Large intestine (tissue), 12 donors: ENCODE measurements at places on chromosomes 7 and 10.
A peak's percentile ranks its signal among the peaks of the same experiment; 100 is the strongest.

- no peak for DNase-seq
These were observed 42.0 kb downstream of the CCDC6 start for GRCh38 chr10:59864141-59864962.

- no peak for DNase-seq
These were observed 45.1 kb upstream of the LYZL1 start for GRCh38 chr10:29243750-29244149.

GRCh38 chr7:29843093-29843492 lies 36.8 kb downstream of the WIPF3 start:
- DNase-seq: no peak

GRCh38 chr10:23342213-23342884 lies 2.2 kb downstream of the C10orf67 start:
- DNase-seq: no peak

DNA sequence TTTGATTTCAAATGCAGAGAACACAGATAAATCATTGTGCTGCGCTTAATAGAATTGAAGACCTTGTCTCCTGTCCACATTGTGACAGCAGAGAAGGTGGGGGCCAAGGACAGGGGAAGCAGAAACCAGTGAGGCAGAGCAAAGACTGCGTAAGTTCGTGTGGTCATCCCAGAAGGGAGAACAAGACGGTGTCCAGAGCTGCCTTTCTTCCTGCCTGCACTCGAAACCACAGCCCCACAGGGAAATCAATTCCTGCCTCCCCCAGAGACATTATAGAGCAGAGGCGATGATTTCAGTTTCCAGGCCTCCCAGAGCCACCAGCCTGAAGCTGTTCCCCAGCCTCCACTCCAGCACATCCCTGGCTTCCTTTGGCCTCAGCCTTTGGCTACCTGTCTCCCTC lies 39.7 kb upstream of the UCN3 start:
- DNase-seq: no peak

GRCh38 chr10:101095004-101095403 lies 33.2 kb downstream of the KAZALD1 start:
- no peak for DNase-seq

DNA sequence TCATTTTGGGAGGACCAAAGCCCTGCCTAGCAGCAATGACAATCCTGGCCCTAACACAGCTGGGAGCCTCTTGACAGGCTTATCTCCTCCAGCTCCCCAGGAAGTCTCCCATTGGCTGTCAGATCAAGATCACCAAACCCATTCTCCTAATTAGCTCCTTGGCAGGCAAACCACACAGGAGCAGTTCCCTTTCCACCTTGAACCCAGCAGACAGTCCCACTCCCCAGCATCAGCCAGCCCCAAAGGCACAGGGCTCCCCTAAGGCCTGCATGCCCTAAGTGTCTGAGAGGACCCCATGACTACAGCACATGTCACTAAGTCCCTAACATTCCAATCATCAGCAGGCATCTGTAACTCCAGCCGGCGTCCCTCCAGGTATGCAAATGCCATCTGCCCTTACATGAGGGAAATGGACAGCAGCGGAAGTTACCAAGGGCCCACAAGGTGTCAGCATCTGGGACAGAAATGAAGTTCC lies 348.5 kb downstream of the KCNMA1 start:
- DNase-seq: no peak

- no peak for DNase-seq
These were observed 46.9 kb upstream of the STK17A start for GRCh38 chr7:43535810-43536585.

GRCh38 chr10:35572583-35572982 lies 32.6 kb upstream of the GJD4 start:
- DNase-seq: no peak

DNA sequence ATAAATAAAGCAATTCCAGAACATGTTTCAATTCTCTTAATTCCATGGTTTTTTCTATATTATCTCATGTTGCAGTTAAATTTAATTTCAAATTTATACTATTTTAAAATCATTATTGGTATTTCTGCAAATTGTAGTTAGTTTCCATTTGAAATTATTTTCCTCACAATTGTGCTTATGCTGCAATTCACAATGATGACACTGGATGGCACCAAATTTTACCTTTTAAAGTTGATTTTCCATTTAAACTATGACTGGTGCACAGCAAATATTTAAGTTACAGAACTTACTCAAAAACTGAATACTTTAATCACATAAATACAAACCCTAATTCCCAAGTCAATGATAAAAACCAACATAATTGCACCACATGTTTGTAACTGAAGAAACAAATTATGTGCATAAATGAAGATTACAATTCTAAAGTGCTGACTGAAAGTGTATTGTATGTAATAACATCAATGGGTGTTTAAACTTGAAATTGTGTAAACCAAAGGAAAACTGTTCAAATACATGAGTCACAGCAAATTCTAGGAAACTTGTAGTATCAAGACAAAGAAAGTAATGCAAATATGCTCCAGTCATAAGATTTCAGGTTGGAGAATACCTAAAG lies 75.3 kb upstream of the AASS start:
- DNase-seq: peak; percentile 4

DNA sequence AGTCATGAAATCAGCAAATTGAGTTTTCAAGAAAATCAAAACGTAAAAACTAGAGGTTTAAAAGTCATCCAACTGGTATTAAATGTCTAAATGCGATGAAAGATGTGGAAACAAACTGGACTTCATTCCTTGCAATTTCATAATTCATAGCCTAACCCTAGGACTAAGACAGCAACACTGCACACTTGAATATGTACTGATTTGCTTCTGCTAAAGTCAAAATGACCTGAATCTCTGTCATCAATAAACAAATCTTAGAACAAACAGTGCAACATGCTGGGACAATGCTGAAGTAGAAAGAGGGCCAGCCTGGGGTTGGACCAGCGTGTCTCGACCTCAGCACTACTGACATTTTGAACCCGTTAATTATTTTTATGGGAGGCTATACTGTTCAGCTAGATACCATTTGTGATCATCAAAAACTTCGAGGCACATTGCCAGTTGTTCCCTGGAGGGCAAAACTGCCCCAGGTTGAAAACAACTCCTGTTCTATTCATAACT lies 47.1 kb downstream of the MYOF start:
- DNase-seq: no peak

GRCh38 chr10:130689743-130690626 lies 553.8 kb downstream of the GLRX3 start:
- DNase-seq: no peak

- DNase-seq: peak; percentile 19
These were observed 1.5 kb upstream of the PARD3 start for GRCh38 chr10:34816501-34817002.

GRCh38 chr7:130831817-130832481 lies 97.9 kb upstream of the KLF14 start:
- peak; percentile 5 for DNase-seq

DNA sequence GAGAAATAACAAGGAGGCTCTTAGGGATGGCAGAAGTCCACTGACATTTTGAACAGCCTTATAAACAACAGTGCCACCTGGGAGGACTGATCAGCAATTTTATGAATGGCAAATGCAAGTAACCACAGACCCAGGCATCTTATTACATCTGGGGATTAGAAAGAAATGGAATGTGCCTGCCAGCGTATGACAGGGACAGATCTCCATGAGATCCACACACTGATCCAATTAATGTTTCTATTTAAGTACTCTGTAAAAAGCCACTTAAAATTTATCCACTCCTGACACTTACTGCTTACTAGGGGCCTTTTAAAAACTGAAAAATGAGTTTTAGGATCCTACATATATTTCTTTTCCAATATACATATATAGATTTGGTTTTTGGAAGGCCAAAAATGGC lies 28.6 kb downstream of the PARD3 start:
- DNase-seq: no peak

- no peak for DNase-seq
These were observed 147.5 kb downstream of the SEMA3D start for GRCh38 chr7:85039196-85039923.

DNA sequence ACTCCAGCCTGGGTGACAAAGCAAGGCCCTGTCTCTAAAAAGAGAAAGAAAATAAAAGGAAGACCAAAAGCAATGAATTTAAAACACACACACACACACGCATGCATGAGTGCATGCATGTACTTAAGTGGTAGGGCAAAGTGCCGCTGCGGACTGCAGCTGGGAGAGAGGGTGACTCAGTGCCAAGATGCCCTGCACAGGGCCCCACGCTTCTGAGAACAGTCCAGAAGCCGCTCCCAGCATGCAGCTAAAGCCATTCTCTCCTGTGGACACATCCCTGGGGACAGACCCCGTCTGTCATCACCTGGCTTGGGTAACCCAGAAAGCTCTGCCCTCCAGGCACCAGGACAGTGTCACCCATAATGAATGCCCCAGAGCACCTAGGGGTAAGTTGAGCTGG lies 61.0 kb upstream of the MYL10 start:
- DNase-seq: peak; percentile 92

- no peak for DNase-seq
These were observed 15.6 kb downstream of the HIBADH start for GRCh38 chr7:27647046-27647445.
